Lung (tissue), 17 donors: ENCODE measurements at places on chromosomes 1 and 21. TPM values are rescaled to one million over a fixed set of nuclear protein-coding genes. Genes with fewer than 3 reads are reported as not detected.
A peak's percentile ranks its signal among the peaks of the same experiment; 100 is the strongest.

Gene PLA2G2A
- total RNA-seq, result 1.8 TPM

Gene DCST1
- not detected for total RNA-seq

Gene KCNJ15
- total RNA-seq, result 79.1 TPM

Gene LORICRIN
- total RNA-seq, result not detected

Gene ATP1A4
- 0.06 TPM for total RNA-seq

Gene PRDM16
- 21.3 TPM for total RNA-seq

Gene VANGL2
- 2.7 TPM for total RNA-seq

Gene DPM3
- 99.6 TPM for total RNA-seq

Gene CYP2J2
- total RNA-seq, result 3.9 TPM

Gene TNFSF4
- 1.2 TPM for total RNA-seq

Gene PFDN2
- total RNA-seq, result 46.7 TPM

Gene CRYZL1
- total RNA-seq, result 64.2 TPM

DNA sequence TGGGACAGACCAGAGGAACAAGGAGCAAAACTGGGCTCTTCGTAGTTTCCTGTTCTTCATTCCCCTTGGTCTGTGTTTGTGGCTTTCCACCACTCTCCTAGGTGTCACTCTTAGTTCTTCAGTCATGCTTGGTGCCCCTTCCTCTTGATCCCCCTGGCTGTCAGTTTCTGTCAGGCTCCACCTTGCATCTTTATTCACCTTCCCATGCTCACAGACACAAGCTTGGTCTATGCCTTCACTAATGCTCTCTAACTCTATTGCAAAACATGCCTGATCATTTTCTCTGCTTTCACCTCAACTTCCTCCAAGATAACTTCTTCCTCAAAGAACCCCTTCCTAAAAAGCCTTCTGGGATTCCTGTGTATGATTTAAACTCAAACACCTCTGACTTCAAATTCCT lies 122.9 kb downstream of the GLUL start:
- DNase-seq, result no peak

DNA sequence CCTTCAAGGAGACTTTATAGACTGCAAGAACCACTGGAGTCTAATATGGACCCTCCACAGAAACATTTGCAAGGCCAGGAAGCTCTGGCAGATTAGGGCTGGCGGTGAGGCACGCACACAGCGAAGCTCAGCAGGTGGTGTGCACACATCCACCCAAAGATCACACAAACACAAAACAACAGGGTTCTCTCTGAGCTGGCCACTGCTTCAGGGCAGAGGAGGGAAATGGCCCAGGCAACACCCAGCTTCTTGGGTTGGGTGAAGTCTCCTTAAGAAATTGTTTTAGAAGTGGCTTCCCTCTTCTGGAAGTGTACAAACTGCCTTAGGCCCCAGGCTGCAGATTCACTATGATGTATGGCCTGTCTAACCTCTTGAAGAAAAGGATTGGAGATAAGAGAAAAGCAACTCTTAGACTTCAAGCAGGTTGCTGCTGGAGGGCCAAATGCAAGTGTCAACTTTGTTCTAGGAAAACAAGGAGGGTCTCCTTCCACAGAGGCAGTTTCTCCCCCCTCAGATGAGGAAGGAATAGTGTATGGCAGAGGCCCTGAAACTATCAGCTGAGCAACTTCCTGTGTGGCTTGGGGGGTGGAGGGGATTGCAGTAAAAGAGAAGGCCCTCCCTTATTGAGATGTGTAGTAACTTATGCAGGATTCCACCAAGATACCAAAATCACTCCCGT lies 2.0 kb downstream of the RCSD1 start:
- no peak for DNase-seq

GRCh38 chr1:78333502-78333901 lies 157.3 kb upstream of the PTGFR start:
- peak; percentile 38 for DNase-seq

- DNase-seq, result no peak
Measured at GRCh38 chr1:92786111-92786901, 1.4 kb upstream of the EVI5 start.

DNA sequence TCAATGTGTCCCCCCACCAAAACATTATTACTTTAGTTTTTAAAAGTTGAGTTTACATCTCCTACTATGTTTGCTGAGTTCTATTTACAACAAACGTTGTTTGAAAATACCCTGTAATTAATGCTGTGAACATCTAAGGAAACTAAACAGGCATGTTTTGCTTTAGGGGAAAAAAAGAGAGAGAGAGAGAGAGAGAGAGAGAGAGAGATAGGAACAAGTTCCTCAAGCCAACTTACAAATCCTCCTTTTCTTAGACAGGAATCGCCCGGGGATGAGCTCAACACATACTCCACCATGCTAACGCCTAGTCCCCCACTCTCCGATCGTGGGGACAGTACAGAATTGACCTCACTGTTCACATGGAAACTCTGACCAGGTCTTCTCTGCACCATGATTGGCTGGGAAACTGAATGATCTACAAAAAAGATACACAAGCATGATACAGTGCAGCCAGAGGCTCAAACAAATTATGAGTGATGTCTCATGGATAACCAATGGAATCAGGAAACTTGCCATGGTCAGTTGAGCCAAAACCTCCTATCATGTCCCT lies 59.8 kb downstream of the PUM1 start:
- DNase-seq, result no peak

DNA sequence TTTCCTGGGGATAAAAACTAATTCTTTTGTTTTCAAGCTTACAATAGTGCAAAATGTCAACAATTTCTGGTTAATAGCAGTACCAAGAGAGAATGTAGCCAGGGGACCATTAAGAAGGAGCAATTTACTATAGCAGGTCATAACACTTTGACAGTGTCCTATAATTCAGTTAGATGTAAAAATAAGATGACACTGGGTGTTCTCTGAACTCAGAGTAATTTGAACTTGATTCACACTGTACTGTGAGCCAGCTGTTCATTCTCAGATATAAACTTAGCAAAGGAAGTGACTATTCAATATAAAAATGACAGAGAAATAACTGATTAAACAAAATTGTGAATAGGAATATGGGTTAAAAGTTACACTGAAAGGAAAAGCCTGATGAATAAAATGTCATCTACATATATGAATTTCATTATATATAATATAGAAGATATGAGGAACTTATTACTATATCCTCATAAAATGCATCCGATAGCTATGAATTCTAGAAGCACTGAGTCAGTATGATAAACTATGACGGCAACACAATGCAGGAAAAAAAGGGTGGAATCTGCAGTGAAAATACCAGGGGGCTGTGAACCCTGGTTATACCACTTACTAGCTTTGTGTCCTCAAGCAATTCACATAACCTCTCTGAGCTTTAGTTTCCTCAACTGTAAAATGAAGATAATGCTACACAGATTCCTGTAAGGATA lies 135.9 kb downstream of the ACBD6 start:
- DNase-seq, result no peak

DNA sequence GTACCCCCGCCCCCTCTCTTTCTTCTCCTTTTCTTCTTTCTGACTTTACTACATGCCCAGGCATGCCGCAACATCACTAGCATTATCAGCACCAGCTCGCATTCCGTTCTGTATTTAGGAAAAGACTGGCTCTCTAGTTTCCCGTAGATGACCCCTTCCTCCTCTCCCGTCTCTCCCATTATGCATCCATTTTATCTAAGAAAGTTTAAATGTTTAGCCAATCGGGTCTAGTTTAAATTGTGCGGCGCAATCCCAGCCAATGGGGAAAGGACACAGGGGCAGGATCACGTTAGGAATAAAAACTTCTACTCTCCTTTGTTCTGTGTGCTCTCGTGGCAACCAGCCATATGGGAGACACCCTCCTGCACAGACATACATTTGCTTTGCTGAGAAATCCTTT lies 2.3 kb upstream of the KRTAP10-7 start:
- DNase-seq, result no peak

GRCh38 chr1:85576642-85577418 lies 3.7 kb upstream of the CCN1 start:
- DNase-seq, result peak; percentile 94

DNA sequence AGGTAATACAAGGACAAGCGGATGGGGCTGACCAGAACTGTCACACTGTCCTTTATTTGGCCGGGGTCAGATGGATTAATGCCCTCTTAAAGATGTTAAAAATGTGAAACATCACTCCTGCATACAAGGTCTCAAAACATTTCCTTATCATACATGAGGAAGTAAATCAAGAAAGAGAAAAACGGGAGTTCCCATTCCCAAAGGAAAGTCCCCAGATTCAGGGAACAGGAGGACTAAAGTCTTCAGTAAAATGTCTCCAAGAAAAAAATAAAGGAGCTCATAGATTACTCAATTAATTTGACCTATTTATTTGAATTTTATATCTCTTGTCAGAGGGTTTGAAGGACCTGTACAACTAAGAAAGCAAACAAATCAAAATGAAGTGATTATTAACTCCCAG lies 13.4 kb upstream of the HSD11B1 start:
- no peak for DNase-seq

DNA sequence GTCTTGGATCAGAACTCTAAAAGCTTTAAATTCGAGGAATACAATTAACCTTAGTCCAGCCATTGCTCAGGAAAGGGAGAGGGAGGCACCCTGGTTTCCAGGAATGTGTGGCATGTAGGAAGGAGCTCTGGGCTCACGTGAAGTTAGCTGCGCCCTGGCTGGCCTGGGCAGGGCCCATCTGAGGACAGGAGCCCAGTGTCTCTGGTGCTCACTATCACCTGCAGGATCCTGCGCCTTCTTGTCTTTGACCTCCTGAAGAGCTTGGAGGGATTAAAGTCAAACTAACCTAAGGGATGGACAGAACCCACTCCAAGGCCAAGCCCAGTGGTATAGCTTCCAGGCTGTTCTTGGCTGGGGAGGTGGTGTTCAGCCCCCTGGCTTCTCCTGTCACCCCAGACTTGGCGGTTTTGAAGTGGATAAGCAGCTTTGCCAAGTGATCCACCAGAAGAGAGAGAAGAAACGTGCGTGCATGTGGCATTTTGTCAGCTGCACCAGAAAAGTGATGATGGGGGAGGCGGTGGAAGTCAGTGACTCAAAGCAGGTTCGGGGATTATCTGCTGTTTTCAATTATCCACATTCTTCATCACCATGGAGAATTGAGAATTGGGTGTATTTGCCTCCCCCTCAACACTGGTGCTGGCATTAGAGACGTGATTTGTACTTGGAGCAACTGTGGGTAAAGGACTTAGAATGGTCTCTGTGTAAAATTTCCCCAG lies 11.9 kb upstream of the KCNN3 start:
- DNase-seq, result no peak
